ENCODE measurements at places on chromosomes 4 and X.

GRCh38 chrX:42943051-42943974 lies 165.3 kb upstream of the PPP1R2C start:
- no peak for DNase-seq

DNA sequence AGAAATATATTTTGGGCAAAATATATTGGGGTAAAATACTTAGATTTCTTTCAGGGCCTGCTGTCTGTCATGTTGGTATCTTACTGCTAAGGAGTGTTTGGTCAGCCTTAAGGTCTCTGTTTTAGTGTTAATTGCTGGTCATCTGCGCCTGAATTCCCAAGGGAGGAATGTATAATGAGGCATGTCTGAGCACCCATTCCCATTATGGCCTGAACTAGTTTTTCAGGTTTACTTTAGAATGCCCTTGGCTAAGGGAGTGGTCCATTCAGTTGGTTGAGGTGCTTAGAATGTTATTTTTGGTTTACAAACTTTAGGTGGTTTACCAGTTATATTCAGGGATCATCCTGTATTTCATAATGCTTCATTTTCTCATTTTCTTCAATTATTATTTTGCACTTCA lies 125.9 kb downstream of the CFAP299 start:
- no peak for DNase-seq

DNA sequence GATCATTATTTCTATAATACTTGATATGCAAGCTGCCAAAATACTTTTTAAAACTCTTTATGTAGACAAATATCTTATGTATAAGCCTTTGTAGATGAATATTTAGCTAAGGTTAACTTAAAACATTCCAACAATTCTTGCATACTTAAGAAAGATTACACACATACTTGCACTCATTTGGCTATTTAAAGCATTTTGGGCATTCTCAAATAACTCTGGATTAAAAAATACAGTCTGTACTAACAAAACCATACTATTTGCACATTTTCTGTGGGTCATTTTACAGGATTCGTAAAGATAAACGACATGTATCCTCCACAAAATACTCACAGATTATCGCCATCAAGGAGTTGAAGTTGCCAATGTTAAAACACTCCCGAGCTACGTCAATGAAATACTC lies 26.5 kb downstream of the RASGEF1B start:
- no peak for DNase-seq

DNA sequence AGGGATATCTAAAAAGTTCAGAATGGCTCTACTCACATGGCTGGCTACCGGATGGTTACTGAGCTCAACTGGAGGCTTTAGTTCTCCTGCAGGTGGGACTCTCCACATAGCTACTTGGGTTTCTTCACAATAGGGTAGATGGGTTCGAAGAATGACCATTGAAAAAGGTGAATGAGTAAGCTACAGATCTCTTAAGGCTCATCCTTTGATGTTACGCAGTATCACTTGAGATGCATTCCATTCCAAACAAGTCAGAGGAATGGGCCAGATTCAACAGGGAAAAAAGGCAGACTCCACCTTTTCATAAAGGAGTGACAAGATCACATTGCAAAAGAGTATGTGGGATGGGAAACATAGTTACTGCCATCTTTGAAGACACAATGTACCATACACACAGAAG lies 52.6 kb downstream of the DDX53 start:
- no peak for DNase-seq

DNA sequence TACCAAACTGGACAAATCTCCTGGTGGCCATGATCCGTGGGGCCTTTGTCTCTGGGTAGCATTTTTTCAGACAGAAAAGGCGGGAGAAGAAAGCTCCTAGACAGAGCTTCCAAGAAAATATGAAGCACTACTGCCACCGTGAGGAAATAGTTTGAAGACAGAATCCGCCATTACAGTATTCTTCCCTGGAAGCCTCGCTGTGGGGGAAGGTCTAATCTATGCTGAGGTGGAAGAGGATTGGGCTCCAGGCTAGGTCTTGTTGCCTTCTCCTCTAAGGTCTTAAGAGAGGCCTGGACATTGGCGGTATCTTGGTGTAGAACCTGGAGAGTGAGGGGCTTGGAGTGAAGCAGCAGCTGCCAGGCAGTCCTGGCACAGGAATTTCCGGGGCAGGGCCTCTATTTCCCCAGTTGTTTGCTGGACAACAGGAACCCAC lies 218.9 kb downstream of the OR13H1 start:
- no peak for DNase-seq

GRCh38 chrX:13520936-13521335 lies 48.5 kb upstream of the EGFL6 start:
- no peak for DNase-seq

DNA sequence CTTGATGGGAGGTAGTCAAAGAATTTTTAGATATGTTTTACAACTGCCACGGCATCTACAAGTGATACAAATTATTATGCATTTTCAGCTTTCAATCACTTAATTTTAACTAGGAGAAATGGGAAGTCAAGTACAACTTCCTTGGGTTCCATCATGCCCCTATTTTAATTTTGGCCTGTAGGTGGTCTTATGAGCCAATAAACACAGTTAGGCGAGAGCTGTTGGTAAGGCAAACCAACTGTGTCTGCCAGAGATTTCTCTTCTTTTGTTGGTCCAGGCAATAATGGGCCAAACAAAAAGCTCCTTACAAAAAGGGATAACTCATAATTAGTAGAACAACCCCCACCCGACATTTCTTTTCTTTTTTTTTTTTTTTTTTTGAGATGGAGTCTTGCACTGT lies 63.3 kb upstream of the ARX start:
- no peak for DNase-seq

- DNase-seq = no peak
These were observed 126.2 kb downstream of the KLHL13 start for GRCh38 chrX:117990438-117990837.

Measured in fibroblast of pulmonary artery (primary cell).